ENCODE measurements at places on chromosomes 7 and 10.

GRCh38 chr7:73521636-73522104 is 423 bp downstream of the BAZ1B start:
- DNase-seq: peak; percentile 31

GRCh38 chr10:94069884-94070283 is 76.2 kb downstream of the PLCE1 start:
- DNase-seq: no peak

GRCh38 chr7:52799817-52800216 is 235.6 kb upstream of the POM121L12 start:
- DNase-seq: no peak

- DNase-seq: no peak
Observed at GRCh38 chr7:118152149-118152548, 31.8 kb upstream of the LSM8 start.

Measured in GM19239 (cell line).